Lower lobe of right lung (tissue), 2 donors: ENCODE measurements at places on chromosomes 1 and 21. TPM values are rescaled to one million over a fixed set of nuclear protein-coding genes. Genes with fewer than 3 reads are reported as not detected.
A peak's percentile ranks its signal among the peaks of the same experiment; 100 is the strongest.

GRCh38 chr1:93842750-93843500, 36.1 kb downstream of the DNTTIP2 start:
- peaks cover 38% of the 10 kb centered on the region for H3K4me1 ChIP-seq
- no peaks in the 10 kb centered on the region for H3K27me3 ChIP-seq
- no peak for DNase-seq
- H3K4me3 ChIP-seq: no peak overlapping the region
- H3K36me3 ChIP-seq: no peaks in the 10 kb centered on the region

DNA sequence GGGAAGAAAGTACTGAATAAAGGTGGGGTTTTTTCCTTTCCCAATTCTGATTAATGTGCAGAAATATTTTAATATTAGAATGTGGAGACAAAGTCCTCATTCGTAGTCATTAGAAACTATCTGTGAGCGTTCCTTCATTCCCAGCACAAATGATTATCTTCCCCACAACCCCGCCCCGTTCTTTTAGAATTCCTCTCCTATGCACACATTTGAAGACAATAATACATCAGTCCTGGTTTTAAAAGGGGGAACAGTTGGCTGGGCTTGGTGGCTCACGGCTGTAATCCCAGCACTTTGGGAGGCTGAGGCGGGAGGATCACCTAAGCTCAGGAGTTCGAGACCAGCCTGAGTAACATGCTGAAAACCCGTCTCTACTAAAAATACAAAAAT, 876 bp downstream of the ALDH9A1 start:
- no peaks in the 10 kb centered on the region for H3K27me3 ChIP-seq
- peak overlapping the region; percentile 88 for H3K4me3 ChIP-seq
- DNase-seq: no peak
- no peaks in the 10 kb centered on the region for H3K36me3 ChIP-seq
- H3K4me1 ChIP-seq: peaks cover 21% of the 10 kb centered on the region

GRCh38 chr1:192977089-192977706, 82.0 kb downstream of the UCHL5 start:
- no peak overlapping the region for H3K4me3 ChIP-seq
- H3K27me3 ChIP-seq: no peaks in the 10 kb centered on the region
- H3K27ac ChIP-seq: no peak overlapping the region
- no peaks in the 10 kb centered on the region for H3K36me3 ChIP-seq
- no peak for DNase-seq

DNA sequence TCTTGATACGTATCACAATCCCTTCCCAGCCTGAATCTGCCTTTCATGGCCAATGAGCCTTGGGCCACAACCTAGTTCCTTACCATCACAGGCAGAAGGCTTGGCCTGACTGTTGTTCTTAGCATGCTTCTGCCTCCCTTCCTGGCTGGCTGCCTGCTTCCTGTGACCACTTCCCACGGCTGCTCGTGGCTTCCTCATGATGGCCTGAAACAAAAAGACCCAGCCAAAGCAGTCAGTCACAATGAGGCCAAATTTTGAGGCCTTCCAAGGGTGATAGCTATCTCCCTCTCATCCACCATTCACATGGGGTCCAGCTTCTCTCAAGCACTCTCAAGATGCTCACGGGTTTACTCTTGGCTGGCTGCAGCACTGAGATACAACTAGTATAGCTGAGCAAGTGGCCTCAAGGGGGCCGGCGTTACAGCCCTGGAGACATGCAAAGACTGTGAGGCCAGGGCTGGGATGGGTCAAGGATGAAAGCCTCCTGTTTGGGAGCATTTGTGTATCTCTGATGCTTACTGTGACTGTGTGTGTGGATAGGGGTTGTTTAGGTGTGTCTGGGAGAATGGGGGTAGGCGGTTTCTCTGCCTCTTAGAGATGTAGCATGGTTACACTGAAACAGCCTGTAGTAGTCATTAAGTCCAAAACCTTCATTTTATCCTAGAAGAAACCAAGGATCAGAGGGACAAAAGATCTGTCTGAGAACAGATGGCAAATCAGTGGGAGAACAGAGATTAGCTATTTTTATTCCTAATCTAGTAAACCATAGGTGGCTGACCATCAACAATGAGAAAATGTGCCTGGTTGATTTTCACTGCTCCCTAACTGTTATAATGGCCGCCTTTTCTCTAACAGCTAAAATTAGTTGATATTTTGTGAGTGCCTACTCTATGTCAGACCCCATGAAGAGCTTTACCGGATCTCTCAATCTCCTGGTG, 5.4 kb upstream of the TOE1 start:
- H3K4me3 ChIP-seq: no peak overlapping the region
- no peaks in the 10 kb centered on the region for H3K27me3 ChIP-seq
- H3K27ac ChIP-seq: peak overlapping the region; percentile 8
- H3K4me1 ChIP-seq: peaks cover 10% of the 10 kb centered on the region
- no peak for DNase-seq
- H3K36me3 ChIP-seq: peaks cover 48% of the 10 kb centered on the region

GRCh38 chr1:162950187-162950586, 89.2 kb upstream of the CCDC190 start:
- no peaks in the 10 kb centered on the region for H3K27me3 ChIP-seq
- H3K36me3 ChIP-seq: no peaks in the 10 kb centered on the region
- no peak for DNase-seq
- no peaks in the 10 kb centered on the region for H3K4me1 ChIP-seq
- H3K4me3 ChIP-seq: no peak overlapping the region

Gene LRRC3
- 4.0 TPM for total RNA-seq

DNA sequence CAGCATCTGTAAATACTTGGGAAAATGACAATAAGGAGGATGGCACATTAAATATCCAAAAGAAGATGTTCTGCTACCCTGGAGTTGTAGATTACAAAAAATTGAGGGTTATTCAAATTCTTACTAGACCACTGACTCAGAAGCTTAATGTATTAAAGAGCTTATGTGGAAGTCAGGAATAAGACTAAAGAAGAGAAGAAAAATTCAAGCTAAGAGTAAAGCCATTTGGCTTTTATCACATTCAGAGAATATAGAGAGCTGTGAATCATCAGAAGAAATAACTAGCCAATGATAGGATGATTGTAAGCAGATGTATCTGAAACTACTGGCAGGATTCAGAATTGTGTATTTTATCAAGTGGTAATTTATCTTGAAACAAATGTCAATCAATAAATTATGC, 237.0 kb downstream of the TBX15 start:
- H3K4me1 ChIP-seq: no peaks in the 10 kb centered on the region
- H3K27me3 ChIP-seq: no peaks in the 10 kb centered on the region
- no peaks in the 10 kb centered on the region for H3K36me3 ChIP-seq
- DNase-seq: no peak
- H3K27ac ChIP-seq: no peak overlapping the region

DNA sequence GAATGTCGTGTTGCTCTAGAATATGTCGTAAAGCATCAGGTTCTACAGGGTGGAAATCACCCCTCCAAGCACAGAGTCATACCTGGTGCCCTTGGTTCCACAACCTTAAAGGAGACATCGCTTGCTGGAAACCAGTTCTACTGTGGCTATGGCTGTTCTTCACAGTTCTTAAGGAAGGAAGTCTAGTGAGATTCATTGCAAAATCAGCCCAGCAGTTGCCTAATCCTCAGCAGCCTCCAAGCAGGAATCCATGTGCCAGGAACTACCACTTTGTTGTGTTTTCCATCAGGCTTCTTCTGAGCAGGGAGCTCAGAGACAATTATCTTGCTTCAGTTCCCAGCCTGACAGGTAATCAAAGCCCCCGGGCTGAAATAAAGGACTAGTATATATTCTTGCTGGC, 45.0 kb upstream of the SLC35F3 start:
- no peaks in the 10 kb centered on the region for H3K27me3 ChIP-seq
- DNase-seq: no peak
- no peaks in the 10 kb centered on the region for H3K4me1 ChIP-seq
- H3K36me3 ChIP-seq: no peaks in the 10 kb centered on the region
- no peak overlapping the region for H3K4me3 ChIP-seq

Gene FAM163A
- total RNA-seq: not detected

Gene VASH2
- total RNA-seq: 1.6 TPM

Gene CHTOP
- 72.2 TPM for total RNA-seq

- no peaks in the 10 kb centered on the region for H3K27me3 ChIP-seq
- H3K4me1 ChIP-seq: no peaks in the 10 kb centered on the region
- H3K36me3 ChIP-seq: no peaks in the 10 kb centered on the region
- no peak overlapping the region for H3K4me3 ChIP-seq
These were observed 98.5 kb downstream of the AKT3 start for GRCh38 chr1:243751506-243751905.

GRCh38 chr21:14916676-14917141, 148.1 kb downstream of the NRIP1 start:
- no peak overlapping the region for H3K27ac ChIP-seq
- no peak overlapping the region for H3K4me3 ChIP-seq
- no peaks in the 10 kb centered on the region for H3K27me3 ChIP-seq
- no peaks in the 10 kb centered on the region for H3K4me1 ChIP-seq
- no peaks in the 10 kb centered on the region for H3K36me3 ChIP-seq

DNA sequence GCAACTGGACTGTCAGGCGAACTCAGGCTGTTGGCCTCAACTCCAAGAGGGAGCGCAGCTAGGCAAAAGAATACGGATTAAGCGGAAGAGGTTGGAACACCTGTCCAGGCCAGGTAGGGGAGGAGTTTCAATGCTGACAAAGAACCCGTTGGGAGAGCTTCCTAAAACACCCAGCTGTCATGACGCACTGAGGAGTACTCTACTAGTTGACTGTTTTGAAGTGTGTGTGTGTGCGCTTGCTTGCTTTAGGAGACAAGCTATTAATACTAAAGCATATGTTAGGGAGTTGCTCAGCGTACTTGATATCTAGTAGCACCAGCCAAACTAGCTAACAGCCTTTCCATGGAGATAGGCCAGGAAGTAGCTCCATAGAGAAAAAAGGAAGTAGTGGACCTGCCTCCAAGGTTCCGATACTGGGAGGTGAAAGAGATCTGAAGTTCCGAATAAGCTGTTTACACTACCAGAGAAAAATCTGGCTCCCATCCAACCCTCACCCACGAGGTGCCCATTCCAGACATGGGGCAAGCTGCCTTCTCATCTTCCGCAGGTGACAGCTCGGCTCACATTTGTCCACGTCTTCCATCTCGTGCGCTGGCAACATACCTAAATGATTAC, 974 bp upstream of the FNBP1L start:
- DNase-seq: no peak
- no peaks in the 10 kb centered on the region for H3K27me3 ChIP-seq
- H3K27ac ChIP-seq: peak overlapping the region; percentile 91

DNA sequence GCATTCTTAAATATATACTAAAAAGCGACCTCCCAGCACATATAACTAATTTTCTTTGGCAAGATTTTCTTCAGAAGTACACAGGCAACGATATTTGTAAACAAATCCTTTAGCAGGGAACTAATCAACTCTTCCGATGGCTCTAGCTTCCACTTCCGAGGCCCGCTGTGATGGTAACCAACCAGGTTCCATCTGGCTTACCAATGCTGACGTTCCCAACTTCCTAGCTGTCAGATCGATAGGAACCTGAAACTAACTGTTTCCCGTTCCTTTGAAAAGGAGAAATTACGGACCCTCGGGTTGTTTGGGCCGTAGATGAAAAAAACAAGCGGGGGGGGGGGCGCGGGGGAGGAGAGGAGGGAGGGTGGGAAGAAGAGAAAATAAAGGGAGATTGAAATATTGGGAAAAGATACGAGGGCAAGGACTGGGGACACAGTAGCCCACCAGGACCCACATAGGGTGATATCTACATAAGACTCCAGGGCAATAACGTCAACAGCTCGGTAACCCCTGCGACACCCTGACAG, 513 bp downstream of the GTF2B start:
- peak overlapping the region; percentile 96 for H3K27ac ChIP-seq
- H3K36me3 ChIP-seq: peaks cover 21% of the 10 kb centered on the region
- no peaks in the 10 kb centered on the region for H3K27me3 ChIP-seq
- H3K4me1 ChIP-seq: peaks cover 24% of the 10 kb centered on the region
- no peak for DNase-seq

DNA sequence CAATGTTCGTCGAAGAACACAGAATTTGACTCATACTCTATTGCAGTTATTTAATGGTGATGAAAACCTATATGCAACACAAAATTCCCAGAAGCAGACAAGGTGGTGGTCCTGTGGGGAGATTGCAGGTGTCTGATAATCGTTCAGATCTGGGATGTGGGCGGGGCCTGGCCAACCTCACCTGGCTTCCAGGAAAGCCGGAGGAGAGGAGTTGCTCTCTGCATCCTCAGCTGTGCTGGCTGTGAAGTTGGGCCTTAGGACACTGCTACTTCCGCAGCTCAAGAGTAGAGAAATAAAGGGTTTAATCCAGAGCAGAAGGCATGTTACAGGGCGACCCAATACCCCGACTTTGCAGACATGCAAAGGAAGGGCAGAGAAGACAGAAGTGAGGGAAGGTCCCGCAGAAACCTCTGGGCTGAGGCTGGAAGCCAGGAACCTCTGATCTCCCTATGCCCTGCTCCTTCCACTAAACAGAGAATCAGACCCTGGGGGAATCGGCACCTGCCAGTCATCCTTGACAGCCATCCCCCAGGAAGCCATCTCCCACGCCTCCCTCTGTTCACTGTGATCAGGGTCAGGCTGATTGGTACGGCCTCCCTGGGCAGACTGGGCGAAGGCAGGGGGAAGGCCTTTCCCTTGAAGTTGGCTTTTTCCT, 590.3 kb downstream of the AJAP1 start:
- H3K4me1 ChIP-seq: no peaks in the 10 kb centered on the region
- DNase-seq: no peak
- H3K4me3 ChIP-seq: no peak overlapping the region
- no peaks in the 10 kb centered on the region for H3K27me3 ChIP-seq

DNA sequence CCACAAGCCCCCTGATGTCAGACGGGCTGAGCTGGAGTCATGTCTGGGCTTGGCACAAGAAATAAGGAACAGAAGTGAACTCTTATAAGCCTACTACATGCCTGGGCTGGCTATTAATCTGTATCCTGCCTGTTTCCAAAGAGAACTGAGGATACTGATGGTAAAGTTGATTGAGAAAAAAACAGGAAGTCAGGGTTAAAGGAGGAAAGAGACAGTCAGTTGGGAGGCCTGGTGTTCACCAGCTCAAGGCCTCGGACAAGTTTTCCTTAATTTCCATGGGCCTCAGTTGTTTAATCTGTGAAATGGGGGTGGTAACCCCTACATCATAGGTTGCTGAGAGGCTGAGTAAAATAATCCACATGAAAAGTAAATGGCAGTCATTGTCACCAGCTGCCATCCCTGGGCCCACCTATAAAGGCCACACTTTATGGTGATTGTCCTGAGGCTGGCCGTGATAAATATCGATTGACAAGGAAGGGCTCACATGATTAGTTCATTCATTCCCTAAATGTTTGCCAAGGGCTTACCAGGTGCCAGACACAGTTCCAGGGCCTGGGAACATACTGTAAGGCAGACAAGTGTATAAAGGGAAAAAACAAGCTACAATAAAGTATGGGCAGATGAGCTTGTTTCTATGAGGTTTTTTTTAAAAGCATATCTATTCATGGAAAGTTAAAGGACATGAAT, 2.8 kb downstream of the ALDH4A1 start:
- no peak overlapping the region for H3K27ac ChIP-seq
- no peaks in the 10 kb centered on the region for H3K27me3 ChIP-seq
- DNase-seq: no peak

- DNase-seq: no peak
- H3K4me3 ChIP-seq: peak overlapping the region; percentile 27
- H3K27me3 ChIP-seq: no peaks in the 10 kb centered on the region
These were observed 15.8 kb downstream of the SMAP2 start for GRCh38 chr1:40389322-40389803.

Gene LCA5L
- 3.0 TPM for total RNA-seq
